ENCODE measurements at places on chromosomes 5 and 9. TPM values are rescaled to one million over a fixed set of nuclear protein-coding genes. Genes with fewer than 3 reads are reported as not detected.

GRCh38 chr5:110734101-110734500 is 4.7 kb upstream of the SLC25A46 start:
- DNase-seq: no peak

STPG3 gene
- 0.63 TPM for total RNA-seq

GRCh38 chr5:178288401-178289368 is 56.1 kb upstream of the PHYKPL start:
- no peak for DNase-seq

GRCh38 chr9:15158064-15158463 is 149.0 kb downstream of the TTC39B start:
- no peak for DNase-seq

DNA sequence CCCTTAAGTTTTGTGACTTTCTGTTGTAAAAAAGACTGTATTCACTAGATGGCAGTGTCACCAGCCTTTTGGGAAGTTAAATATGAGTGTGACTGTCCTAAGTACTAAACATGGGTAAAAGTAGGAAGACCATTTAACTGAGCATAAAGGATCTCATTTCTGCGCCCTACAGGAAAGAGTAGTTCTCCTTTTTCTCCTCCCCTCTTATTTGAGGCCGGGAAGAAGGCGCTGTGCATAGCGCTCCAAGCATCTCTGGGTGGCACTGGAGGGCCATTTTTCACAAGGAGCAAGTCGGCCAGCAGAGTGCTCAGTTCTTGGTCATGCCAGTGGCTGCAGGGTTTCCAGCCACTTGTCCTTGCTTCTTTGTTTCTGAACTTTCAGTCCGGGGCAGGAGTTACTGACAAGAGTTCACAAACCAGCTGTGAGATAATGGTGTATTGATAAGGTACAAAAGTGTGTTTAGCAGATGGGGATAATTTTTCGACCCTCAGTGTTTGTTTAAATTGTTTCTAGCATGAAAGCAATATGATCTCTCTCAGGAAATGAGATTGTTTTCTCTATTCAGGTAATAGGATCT is 227.6 kb upstream of the DMRT1 start:
- peak; percentile 45 for DNase-seq

DNA sequence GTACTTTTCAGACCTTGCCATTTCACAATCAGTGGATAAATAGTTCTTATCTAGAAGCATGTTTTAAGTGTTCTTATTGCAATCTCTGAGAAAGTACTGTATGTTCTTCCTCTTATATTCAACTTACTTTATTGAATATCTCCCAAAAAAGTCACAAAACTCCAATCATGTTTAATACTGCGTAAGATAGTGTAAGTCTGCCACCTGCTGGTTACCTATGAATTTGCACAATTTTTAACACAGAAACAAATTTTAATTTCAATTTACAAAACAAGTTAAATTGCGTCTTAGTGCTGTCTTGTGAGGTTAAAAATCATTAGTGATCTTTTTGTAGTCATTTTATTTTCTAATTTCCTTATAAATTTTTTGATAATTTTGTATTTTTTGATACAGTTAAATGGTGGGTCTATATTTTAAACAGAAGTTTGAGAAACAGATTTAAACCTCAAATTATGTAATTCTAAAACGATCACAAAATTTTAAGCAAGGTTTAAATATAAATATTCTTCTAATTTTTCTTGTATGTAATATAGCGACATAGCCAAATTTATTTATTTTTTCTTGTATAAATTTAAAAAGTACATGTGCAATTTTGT is 115.8 kb downstream of the EMB start:
- DNase-seq: peak; percentile 12

UBE2QL1 gene
- total RNA-seq: 0.28 TPM

DNA sequence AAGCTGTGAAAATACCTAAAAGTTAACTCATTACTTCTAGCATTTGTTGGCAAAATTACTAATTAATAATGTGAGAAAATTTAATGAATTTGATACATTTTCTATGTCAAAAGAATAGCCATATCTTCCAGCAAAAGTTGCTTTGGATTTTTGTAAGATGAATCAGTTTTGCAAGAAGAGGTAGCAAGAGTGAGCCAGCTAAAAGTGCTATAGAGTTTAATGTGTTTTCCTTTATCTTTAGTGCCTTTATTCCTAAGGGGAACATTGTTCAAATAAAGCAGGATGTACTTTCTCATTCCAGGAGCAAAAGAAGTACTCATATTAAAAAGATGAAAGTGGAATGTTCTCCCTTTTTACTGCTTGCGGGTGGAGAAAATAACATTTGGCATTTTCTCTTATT is 622.2 kb downstream of the ANXA1 start:
- DNase-seq: no peak

- no peak for DNase-seq
These were observed 24.9 kb downstream of the MELK start for GRCh38 chr9:36597412-36598178.

IGFBPL1 gene
- not detected for total RNA-seq

DNA sequence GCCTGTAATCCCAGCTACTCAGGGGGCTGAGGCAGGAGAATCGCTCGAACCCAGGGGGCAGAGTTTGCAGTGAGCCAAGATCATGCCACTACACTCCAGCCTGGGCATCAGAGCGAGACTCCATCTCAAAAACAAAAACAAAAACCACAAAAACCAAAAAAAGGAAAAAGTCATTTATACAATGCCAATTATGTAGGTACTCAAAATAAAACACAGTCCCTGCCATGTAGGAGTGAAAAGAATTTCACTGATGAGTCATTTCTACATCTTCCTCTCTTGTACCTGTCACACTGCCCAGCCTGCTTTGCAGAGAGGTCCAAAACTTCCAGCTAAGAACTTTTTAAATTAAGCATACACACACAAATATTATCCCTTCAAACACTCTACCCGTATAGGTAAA is 215.8 kb downstream of the EPB41L4A start:
- no peak for DNase-seq

Data from activated T-cell treated with anti-CD3 and anti-CD28 coated beads, Interleukin-2, amount 50 U/mL, for 72 hours (primary cell).